ENCODE measurements at places on chromosomes 3 and 15.

GRCh38 chr15:83491486-83491885 is 44.3 kb downstream of the SH3GL3 start:
- no peak for DNase-seq
- no peaks in the 10 kb centered on the region for H3K4me1 ChIP-seq

- no peak overlapping the region for H3K27ac ChIP-seq
- H3K4me1 ChIP-seq, result no peaks in the 10 kb centered on the region
- no peak overlapping the region for H3K4me3 ChIP-seq
- no peaks in the 10 kb centered on the region for H3K27me3 ChIP-seq
- no peak for DNase-seq
These were observed 127.6 kb downstream of the DUT start for GRCh38 chr15:48458876-48459275.

GRCh38 chr3:72632129-72632528 is 216.1 kb downstream of the SHQ1 start:
- H3K27ac ChIP-seq, result no peak overlapping the region
- no peaks in the 10 kb centered on the region for H3K27me3 ChIP-seq
- H3K4me1 ChIP-seq, result no peaks in the 10 kb centered on the region
- no peaks in the 10 kb centered on the region for H3K36me3 ChIP-seq

- H3K27ac ChIP-seq, result no peak overlapping the region
- no peak overlapping the region for H3K4me3 ChIP-seq
- H3K27me3 ChIP-seq, result no peaks in the 10 kb centered on the region
- H3K4me1 ChIP-seq, result no peaks in the 10 kb centered on the region
- H3K36me3 ChIP-seq, result no peaks in the 10 kb centered on the region
These were observed 26.0 kb downstream of the PLA2G4F start for GRCh38 chr15:42130246-42130986.

GRCh38 chr15:81146466-81146865 is 12.4 kb downstream of the CFAP161 start:
- H3K27ac ChIP-seq, result no peak overlapping the region
- H3K4me3 ChIP-seq, result no peak overlapping the region
- no peaks in the 10 kb centered on the region for H3K4me1 ChIP-seq
- no peaks in the 10 kb centered on the region for H3K36me3 ChIP-seq

DNA sequence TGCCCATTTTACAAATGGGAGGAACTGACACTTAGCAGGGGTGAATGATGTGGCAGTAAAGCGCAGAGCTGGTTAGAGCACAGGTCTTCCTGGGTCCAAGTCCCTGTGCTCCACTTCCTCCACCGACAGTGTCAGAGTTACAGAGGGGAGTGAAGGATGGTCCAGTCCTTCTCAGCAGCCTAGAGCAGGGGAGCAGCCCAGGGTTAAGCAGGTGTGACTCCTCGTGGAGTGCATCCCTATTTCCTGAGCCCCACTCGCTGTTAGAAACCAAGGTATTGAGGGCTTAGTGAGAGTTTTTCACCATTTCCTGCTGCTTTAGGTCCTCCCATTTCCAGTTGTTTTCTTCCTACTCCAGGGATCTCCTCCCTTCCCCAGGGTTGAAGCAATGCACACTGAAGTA is 75.4 kb downstream of the GHSR start:
- H3K36me3 ChIP-seq, result peaks cover 14% of the 10 kb centered on the region
- no peak for DNase-seq
- H3K4me1 ChIP-seq, result no peaks in the 10 kb centered on the region
- no peak overlapping the region for H3K27ac ChIP-seq

- H3K4me1 ChIP-seq, result peaks cover 3% of the 10 kb centered on the region
- no peaks in the 10 kb centered on the region for H3K36me3 ChIP-seq
- no peak for DNase-seq
- no peaks in the 10 kb centered on the region for H3K27me3 ChIP-seq
- H3K4me3 ChIP-seq, result no peak overlapping the region
These were observed 37.8 kb downstream of the GPR160 start for GRCh38 chr3:170075441-170076091.

DNA sequence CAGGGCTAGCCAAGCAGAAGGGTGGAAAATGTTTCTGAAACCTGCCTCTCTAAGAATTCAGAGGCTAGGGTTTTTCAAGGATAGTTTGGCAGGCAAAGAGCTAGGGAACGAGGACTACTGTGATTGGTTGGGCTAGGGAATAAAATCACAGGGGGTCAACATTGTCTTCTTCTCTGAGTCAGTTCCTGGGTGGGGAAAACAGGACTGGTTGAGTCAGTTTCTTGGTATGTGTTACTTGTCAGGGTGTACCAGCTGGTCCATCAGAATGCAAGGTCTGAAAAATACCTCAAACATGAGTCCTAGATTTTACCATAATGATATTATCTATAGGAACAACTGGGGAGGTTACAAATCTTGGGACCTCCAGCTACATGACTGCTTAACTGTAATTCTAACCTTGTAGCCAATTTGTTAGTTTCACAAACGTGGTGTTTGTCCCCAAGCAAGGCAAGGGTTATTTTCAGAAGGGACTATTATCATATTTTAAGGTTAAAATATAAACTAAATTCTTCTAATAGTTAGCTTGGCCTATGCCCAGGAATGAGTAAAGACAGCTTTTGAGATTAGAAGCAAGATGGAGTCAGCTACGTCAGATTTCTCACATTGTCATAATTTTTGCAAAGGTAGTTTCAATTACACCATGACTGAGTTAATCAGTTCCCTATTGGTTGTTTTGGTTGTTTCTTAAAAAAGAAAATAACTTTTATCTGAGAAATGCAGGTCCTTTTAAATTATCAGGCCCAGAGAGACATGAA is 231.5 kb downstream of the ALCAM start:
- no peaks in the 10 kb centered on the region for H3K27me3 ChIP-seq
- DNase-seq, result no peak
- H3K36me3 ChIP-seq, result no peaks in the 10 kb centered on the region
- no peak overlapping the region for H3K27ac ChIP-seq
- no peak overlapping the region for H3K4me3 ChIP-seq

DNA sequence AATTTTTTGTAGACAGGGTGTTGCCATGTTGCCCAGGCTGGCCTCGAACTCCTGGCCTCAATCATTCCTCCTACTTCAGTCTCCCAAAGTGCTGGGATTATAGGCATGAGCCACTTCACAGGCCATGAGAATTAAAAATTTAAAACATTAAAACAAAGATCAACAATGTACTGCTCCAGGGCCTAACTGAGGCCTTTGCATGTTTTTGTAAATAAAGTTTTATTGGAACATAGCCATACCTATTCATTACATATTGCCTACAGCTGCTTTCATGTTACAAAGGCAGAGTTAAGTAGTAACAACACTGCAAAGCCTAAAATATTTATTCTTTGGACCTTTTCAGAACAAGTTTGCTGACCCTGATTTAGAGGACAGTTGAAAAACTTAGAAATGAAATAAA is 9.6 kb downstream of the VPS39 start:
- no peaks in the 10 kb centered on the region for H3K4me1 ChIP-seq
- H3K36me3 ChIP-seq, result no peaks in the 10 kb centered on the region

DNA sequence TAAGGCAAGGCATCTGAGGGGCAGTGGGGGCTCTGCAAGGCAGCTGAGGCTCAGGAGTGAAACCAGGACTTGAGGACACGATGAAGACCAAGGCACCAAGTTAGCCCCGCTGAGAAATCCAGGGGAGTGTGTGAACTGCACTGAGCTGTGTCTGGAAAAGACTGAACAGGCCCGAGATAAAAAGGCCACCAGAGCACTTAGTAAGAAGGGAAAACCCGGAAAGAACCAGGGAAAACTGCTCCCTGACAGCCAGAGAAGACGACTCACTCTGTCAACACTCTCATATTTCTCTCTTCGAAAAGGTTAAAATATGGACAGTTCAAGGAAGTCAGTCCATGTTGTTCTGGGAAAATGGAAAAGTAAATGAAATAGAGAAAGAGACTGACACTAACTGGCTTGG is 109.0 kb downstream of the SEC22A start:
- H3K27me3 ChIP-seq, result no peaks in the 10 kb centered on the region
- H3K27ac ChIP-seq, result no peak overlapping the region
- no peak for DNase-seq

DNA sequence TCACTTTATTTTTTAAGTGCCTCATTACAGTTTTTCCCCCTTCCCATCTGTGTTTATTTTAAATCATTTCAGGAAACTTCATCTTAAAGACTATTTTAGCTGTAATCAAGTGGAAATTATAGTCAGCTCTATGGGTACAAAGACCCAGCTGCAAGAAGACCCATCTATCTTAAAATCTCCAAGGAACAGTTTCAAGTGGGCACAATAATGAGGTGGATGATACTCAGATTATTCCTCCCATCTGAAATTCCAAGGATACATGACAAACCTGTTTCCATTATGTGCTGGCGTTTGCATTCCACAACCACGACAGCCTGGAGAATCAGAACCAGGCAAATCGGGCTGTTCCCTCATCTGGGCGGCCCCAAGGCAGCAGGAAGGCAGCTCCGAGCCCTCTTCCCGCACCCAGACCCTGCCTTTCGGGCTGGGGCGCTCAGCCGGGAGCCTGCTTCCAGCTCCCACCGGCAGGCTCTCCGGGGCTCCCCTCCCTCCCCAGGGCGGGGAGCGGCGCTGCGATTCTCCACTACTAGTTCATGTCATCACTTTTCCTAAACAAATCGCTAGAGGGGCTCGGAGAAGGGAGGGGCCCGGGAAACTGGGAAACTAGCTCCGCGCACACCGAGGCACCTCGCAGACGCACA is at the start of gene MGLL:
Gene MGLL, minus strand, starts transcription at position 475 of the 641 bp plus-strand sequence. Its CDS starts 197 bp downstream, at position 278.
- H3K36me3 ChIP-seq, result no peaks in the 10 kb centered on the region
- peak within 1 kb of the TSS; percentile 59 for H3K4me3 ChIP-seq
- H3K27ac ChIP-seq, result peak within 1 kb of the TSS; percentile 84

- no peaks in the 10 kb centered on the region for H3K4me1 ChIP-seq
- no peak overlapping the region for H3K27ac ChIP-seq
- H3K4me3 ChIP-seq, result no peak overlapping the region
- H3K36me3 ChIP-seq, result no peaks in the 10 kb centered on the region
- no peak for DNase-seq
These were observed 17.2 kb downstream of the GCSAM start for GRCh38 chr3:112115806-112116383.

DNA sequence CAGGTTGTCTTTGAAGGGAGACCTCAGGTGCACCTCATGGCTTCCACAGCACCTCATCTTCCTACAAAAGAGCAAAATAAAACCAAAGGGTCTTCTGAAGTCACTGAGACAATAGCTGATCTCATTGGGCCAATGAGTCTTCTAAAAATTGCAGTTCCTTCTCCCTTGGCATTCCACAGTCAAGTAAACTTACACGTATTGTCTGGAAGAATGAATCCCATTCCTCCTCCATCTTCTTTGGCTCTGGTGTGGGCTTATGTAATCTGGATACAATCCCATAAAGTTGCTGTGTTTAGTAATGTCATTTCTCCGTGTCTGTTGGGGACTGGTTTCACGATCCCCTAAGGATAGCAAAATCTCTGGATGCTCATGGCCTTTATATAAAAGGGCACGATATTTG is 85.5 kb upstream of the CGNL1 start:
- H3K27me3 ChIP-seq, result no peaks in the 10 kb centered on the region
- H3K4me3 ChIP-seq, result no peak overlapping the region
- H3K4me1 ChIP-seq, result no peaks in the 10 kb centered on the region
- peaks cover 5% of the 10 kb centered on the region for H3K36me3 ChIP-seq
- no peak overlapping the region for H3K27ac ChIP-seq

- H3K4me3 ChIP-seq, result no peak overlapping the region
- no peak for DNase-seq
- peaks cover 6% of the 10 kb centered on the region for H3K4me1 ChIP-seq
- H3K27ac ChIP-seq, result no peak overlapping the region
These were observed 39.2 kb upstream of the APH1B start for GRCh38 chr15:63238171-63238570.

DNA sequence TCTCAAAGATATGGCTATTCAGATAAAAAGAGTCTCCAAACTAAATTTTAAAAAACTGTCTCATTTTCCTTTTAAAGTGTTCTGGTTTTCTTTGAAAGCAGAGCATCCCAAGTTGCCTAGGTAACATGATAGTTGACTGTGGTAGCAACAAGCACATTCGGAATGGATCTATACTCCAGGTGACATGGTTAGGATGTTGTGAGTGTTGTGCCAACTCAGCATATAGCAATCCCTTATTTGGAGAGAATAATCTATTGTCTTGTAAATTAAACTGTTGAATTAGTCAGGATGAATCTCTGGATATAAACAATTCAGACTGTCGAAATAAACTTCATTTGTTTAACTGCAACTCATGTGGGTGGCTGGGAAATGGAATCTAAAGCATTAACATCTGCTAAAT is 418.6 kb downstream of the TUSC7 start:
- peaks cover 3% of the 10 kb centered on the region for H3K4me1 ChIP-seq
- no peak overlapping the region for H3K4me3 ChIP-seq
- no peaks in the 10 kb centered on the region for H3K36me3 ChIP-seq
- DNase-seq, result no peak
- no peak overlapping the region for H3K27ac ChIP-seq

- peak; percentile 23 for DNase-seq
- H3K4me3 ChIP-seq, result no peak overlapping the region
- H3K36me3 ChIP-seq, result no peaks in the 10 kb centered on the region
- no peaks in the 10 kb centered on the region for H3K4me1 ChIP-seq
These were observed 372.1 kb downstream of the ROBO2 start for GRCh38 chr3:77412021-77412438.

DNA sequence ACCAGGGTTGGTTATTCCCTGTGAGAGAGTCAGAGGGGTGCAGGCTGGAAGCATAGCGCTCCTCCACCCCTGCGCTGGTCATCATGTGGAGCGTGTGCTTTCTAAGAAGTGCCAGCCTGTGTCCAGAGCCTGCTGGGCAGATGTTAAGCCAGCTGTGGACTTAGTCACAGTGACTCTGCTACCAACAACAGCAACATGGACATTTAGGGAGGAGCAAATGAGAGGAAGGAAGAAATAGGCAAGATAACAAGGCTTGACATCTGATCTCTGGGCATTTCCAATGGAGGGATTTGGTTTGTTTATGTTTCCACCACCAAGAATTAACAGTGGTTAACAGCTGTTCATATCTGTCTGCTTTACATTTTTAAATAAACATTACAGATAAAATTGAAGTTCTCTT is 36.4 kb upstream of the MYZAP start:
- H3K4me3 ChIP-seq, result no peak overlapping the region
- no peaks in the 10 kb centered on the region for H3K27me3 ChIP-seq
- peak overlapping the region; percentile 72 for H3K27ac ChIP-seq
- peaks cover 7% of the 10 kb centered on the region for H3K36me3 ChIP-seq
- no peak for DNase-seq
- H3K4me1 ChIP-seq, result peaks cover 49% of the 10 kb centered on the region

DNA sequence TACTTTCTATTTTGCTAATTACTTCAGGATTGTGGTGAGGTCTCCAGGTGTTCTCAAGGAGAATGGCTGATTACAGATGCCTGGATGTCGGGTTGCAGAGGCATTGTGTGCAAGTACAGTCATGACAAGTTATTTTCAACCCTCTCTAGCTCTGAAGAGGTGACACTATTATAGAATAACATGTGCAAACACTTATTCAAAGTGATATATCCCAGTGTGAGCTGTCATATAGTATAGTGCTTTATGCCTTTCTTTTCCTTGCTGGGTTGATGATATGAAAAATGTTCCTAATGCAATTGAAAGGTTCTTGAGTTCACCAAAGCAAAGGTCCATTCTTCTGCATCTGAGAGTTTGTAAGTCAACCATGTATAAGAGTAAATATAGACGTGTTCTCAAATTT is 167.2 kb downstream of the SPATA16 start:
- H3K27ac ChIP-seq, result no peak overlapping the region
- DNase-seq, result no peak
- no peaks in the 10 kb centered on the region for H3K4me1 ChIP-seq
- H3K4me3 ChIP-seq, result no peak overlapping the region
- no peaks in the 10 kb centered on the region for H3K36me3 ChIP-seq
- H3K27me3 ChIP-seq, result no peaks in the 10 kb centered on the region

GRCh38 chr3:118468801-118469200 is 565.8 kb downstream of the IGSF11 start:
- H3K27ac ChIP-seq, result no peak overlapping the region
- H3K4me1 ChIP-seq, result no peaks in the 10 kb centered on the region
- H3K27me3 ChIP-seq, result no peaks in the 10 kb centered on the region
- DNase-seq, result no peak
- no peak overlapping the region for H3K4me3 ChIP-seq
- no peaks in the 10 kb centered on the region for H3K36me3 ChIP-seq
